CD4-positive, alpha-beta T cell treated with Interleukin-6 at 100 ng/mL for 8 hours (primary cell): ENCODE measurements at places on chromosomes 12 and 14.

- DNase-seq: no peak
Observed at GRCh38 chr12:104925501-104925900, 32.6 kb downstream of the SLC41A2 start.

DNA sequence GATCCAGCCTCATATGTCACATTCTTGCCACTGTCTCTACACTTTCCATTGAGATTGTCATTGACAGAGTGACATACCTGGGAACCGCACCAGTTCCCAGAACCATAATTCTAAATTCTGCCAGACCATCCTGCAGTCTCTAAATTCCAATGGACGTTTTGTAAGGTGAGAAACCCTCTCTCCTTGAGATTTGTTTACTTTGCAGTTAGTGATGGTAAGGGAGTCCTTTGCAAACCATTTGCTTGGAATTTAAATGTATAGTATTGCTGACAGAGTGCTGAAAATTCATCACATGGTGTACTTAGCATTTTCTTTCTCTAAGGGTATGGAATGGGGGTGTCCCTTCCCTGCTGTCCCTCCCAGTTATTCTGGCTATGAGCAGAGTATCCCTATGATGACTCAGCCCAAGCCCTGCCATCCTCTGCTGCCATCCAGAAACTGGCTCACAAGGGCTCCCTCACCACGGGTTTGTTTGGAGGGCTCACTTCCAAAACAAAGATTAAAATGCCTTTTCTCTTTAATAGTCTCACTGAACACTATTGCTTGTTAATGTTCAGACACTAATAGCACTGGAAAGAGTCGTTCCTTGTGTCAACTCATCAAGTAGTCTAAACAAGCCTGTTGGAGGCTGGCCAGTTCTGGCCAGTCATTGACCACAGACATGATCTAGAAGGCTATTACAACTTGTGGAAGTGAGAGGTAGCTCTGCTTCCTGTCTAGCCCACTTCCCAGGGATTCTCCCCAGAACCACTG lies 129.0 kb upstream of the HMGA2 start:
- DNase-seq: no peak

GRCh38 chr12:92124689-92125029 lies 21.0 kb downstream of the BTG1 start:
- no peak for DNase-seq

DNA sequence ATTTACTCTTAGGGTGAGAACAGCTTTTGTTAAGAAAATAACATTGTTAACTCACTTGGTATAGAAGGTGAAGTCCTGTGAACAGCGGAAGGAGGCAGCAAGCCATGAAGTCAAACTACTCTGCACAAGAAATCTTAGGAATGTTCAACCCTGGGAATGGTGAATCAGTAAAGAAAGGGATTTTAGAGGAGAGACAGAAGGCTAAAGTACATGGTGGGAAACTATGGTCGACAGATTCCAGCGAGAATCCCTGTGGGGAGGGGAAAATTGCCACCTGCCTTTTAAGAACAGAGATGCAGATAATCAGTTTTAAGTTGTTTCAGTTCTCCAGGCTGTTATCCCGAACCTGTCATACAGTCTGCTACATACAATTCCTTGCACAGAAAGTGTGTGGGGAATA lies 63.2 kb upstream of the PTPRR start:
- no peak for DNase-seq

DNA sequence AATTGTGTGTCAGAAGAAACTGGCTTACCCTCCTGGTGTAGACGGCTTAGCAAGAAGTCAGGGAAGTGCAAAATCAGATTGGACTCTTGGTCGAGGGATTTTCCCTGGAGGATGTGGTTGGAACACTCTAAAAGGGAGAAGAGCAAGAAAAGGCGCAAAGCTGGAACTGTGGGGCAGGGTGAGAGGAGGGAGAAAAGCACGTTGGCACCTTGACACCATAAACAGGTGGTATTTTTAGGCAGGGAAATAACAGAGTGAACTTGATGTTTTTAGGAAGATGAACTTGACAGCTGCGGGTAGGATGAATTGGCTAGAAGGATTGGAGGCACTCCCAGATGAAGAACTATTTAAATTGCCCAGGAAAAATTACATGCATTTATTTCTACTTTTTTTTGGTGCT lies 67.7 kb downstream of the HCAR2 start:
- no peak for DNase-seq

GRCh38 chr14:71907793-71908515 lies 24.3 kb upstream of the RGS6 start:
- no peak for DNase-seq

DNA sequence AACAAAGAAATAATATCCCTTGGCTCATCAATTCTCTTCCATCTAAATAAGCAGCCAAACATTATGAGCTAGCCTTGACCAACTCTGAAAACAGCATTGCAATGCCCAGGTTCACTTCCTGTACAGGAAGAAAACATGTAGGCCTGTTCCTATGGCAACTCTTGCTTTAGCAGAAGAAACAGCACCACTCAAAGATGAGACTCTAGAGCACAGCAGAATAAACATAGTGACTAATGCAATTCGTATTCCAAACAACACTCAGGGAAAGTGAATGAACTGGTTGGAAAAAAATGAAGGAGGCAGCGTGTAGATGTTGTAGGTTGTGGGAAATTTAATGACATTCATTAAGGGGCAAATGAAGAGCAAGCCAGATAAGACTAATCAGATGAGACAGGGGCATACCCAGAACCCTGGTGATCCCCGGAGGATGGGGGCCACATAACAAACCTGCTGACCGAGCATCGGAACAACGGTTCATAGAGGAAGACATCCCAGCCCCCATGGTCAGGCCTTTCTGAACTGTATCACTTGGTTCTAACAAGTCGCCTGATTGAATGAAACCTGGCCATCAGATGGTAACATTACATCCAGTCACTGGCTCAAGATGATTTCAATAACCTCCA lies 9.0 kb downstream of the ARHGDIB start:
- peak; percentile 77 for DNase-seq

DNA sequence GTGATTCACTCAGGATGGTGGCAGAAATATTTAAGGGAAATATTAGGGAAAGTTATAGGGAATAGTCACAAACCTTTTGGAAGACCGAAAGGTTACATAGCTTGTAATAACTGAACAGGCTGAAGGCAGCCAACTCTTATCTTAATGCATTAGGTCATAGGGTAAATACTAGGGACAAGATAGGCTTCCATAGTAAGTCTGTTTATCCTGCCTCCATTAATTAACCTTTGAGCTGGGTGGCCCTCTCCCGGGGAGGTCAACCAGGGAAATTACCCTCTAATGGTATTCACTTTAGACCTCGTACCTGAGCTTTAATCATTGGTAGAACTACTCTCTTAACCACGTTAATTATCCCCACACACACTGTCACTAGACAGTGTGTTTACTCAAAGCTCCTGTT lies 981.8 kb downstream of the SLC16A7 start:
- DNase-seq: no peak
